ENCODE measurements at places on chromosomes 3 and 15. TPM values are rescaled to one million over a fixed set of nuclear protein-coding genes. Genes with fewer than 3 reads are reported as not detected.

Gene TIGIT
- under 0.01 TPM for total RNA-seq

Gene PLIN1
- total RNA-seq = under 0.01 TPM

DNA sequence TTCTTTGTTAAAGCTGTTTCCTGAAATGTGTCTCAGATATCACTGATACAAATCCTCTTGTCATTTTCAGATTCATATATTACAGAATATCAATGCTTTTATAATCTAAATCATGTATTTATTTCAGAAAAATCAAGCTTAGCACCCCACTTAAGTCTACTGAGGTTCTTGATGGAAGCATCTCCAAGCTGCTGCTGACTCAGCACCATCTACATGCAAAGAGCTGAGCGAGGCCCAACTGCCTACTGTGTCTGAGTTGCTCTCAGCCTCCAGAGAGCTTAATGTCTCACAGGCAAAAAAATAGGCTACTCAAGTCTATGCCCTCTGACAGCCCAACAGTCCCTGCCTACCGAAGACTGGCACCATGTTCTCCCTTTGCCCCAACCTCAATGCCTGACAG is 29.2 kb upstream of the STIMATE start:
- DNase-seq = no peak

- peak; percentile 78 for DNase-seq
Observed at GRCh38 chr3:100463002-100463401, 29.4 kb upstream of the TMEM45A start.

DNA sequence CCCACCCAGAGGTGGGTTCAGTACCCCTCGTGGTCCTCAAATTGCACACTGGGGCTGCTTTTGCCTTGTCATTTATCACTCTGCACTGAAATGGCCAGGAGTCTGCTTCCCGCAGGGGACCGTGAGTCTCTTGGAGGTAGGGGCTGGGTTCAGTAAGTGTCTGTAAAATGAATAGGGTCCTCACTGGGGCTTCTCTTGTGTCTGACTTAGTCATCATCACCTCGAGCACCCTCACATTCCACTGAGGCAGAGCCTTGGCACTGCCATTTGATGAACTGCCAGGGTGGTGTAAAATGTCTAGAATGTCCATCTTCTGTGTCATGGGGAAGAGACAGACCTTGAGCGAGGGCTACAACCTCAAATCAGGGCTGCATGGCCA is 61.0 kb upstream of the RYK start:
- no peak for DNase-seq

Gene CASR
- total RNA-seq = not detected

Gene CHRNA7
- total RNA-seq = not detected

GRCh38 chr15:48667701-48668100 is 22.2 kb upstream of the FBN1 start:
- DNase-seq = no peak
